Thyroid gland (tissue), 4 donors: ENCODE measurements at places on chromosomes 3 and 15. TPM values are rescaled to one million over a fixed set of nuclear protein-coding genes. Genes with fewer than 3 reads are reported as not detected.
A peak's percentile ranks its signal among the peaks of the same experiment; 100 is the strongest.

CCR2 gene
- total RNA-seq = 0.89 TPM

DNA sequence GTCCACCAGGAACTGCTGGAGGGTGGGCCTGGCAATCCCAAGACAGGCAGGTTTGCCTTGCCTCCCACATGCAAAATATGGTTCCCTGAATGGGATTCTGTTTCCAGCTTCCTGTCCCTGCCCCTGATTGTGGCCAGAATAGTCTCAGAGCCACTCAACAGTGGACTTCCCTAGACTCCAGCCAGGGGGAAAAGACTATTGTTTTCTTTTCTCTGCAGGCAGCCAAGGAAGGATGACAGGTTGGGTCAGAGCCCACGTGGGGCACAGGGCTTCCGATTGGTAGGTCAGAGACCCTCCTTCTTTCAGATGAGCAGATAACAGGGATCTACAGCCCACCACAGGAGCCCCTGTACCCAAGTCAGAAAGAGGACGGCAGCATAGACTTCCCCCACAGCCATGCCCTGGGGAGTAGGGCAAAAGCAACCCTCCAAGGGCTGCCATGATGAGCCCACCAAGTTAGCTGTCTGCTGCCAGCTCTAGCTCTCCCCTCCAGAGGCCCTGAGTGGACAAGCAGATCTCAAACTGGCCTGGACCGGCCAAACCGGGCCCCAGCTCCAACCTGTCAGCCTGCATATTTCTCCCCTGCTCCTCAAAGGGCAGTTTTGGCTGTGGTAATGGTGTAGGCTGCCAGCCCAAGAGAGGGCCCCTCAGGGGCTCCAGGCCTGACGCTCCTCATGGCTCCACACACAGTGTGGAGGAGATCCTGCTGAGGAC is 6.4 kb downstream of the TLR9 start:
- peak overlapping the region; percentile 85 for H3K27ac ChIP-seq
- peak; percentile 87 for DNase-seq
- H3K27me3 ChIP-seq = no peaks in the 10 kb centered on the region
- peaks cover 38% of the 10 kb centered on the region for H3K4me1 ChIP-seq
- no peak overlapping the region for H3K4me3 ChIP-seq

EIF4E3 gene
- 25.8 TPM for total RNA-seq

GRCh38 chr3:99648101-99648500 is 9.7 kb downstream of the COL8A1 start:
- H3K36me3 ChIP-seq = no peaks in the 10 kb centered on the region
- peaks cover 72% of the 10 kb centered on the region for H3K4me1 ChIP-seq
- no peak overlapping the region for H3K4me3 ChIP-seq
- H3K27me3 ChIP-seq = no peaks in the 10 kb centered on the region

DNA sequence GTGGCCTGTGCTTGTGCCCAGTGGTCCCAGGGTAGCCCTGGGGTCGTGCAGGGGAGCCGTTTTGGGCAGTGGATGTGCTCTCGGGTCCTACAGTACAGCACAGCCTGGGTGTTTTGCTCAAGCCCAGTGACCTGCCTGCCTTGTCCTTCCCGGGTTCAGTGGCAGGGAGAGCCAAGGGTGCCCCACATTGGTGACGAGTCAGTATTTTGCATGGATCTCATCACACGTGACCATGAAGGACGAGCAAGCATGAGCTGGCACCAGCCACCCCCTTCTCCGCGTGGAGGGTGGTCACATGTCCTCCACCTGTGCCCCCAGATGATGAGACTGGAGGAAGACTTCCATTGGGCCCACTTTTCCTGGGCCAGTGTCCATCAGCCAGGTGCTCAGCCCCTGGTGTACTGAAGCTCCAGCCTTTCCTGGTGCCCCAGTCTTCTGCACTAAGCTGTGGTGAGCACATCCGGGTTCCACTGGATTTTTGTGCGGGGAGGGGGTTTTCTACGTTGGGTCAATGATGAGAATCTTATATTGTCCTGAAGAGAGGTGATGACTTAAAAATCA is 197.5 kb downstream of the UBE3A start:
- H3K4me3 ChIP-seq = no peak overlapping the region
- no peaks in the 10 kb centered on the region for H3K4me1 ChIP-seq
- H3K27me3 ChIP-seq = no peaks in the 10 kb centered on the region
- peak; percentile 1 for DNase-seq
- no peaks in the 10 kb centered on the region for H3K36me3 ChIP-seq

DNA sequence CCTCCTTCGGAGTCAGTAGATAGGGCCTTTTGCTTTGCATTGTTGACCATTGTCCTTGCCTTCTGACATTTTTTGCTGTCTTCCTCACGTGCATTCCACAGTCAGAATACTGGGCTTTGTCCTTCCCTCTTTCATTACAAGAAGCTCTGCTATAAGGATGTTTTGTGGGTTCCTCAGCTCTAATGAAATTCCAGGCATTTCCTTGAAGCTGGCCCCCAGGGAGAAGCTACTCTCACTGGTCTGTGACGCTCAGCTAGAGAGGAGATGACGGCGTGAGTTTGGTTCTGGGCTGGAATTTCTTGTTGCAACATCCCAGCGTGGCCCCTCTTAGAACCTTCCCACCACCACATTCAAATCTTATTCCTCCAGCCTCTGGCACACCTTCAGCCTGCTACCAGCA is 210.2 kb downstream of the TJP1 start:
- DNase-seq = no peak
- H3K27me3 ChIP-seq = no peaks in the 10 kb centered on the region
- no peaks in the 10 kb centered on the region for H3K4me1 ChIP-seq

PLOD2 gene
- 166 TPM for total RNA-seq

C3orf33 gene
- total RNA-seq = 16.3 TPM

DNA sequence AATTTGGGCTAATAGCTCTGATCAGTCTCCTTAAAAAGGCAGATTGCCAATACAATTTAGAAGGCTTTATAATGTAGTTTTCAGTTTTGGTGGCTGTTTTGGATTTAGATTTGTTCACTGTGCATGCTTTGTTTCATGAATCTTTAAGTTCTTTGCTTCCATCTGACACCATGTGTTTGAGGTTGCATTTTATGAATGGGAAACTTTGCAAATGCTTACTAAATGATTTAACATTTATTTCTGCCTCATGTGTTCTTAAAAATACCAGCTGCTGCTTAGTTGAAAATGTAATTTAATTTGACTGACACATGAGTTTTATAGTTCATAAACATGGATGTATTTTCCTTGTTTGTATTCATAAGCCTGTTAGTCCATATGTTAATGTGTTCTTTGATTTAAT is 78.6 kb downstream of the RNF13 start:
- H3K4me1 ChIP-seq = no peaks in the 10 kb centered on the region
- no peaks in the 10 kb centered on the region for H3K36me3 ChIP-seq
- no peaks in the 10 kb centered on the region for H3K27me3 ChIP-seq
- H3K27ac ChIP-seq = no peak overlapping the region

DNA sequence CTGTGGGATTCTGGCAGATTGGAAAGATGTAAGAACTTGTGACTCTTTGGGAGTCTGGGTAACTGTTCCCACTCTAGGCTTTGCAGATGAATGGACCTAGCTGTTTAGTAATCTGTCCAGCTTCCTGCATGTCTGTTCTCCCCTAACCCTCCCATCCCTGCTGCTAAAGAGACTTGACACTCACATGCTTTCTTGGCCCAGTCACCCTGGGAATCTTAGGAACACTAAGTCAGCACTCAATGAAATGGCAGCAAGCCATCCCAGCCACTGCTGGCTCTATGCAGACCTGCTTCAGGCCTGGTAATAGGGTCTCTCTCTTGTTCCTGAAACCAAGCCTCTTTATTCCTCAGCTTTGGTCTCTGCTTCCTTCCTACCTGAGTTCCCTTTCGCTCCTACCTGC is 63.7 kb upstream of the THSD4 start:
- peak; percentile 62 for DNase-seq
- H3K36me3 ChIP-seq = no peaks in the 10 kb centered on the region
- no peaks in the 10 kb centered on the region for H3K27me3 ChIP-seq

MINAR1 gene
- total RNA-seq = 1.0 TPM

- H3K4me3 ChIP-seq = no peak overlapping the region
- H3K4me1 ChIP-seq = no peaks in the 10 kb centered on the region
- DNase-seq = no peak
Observed at GRCh38 chr3:111882799-111883198, 23.7 kb downstream of the PHLDB2 start.

PRSS50 gene
- total RNA-seq = 6.0 TPM

THRB gene
- total RNA-seq = 11.1 TPM

AHSG gene
- total RNA-seq = not detected

DNA sequence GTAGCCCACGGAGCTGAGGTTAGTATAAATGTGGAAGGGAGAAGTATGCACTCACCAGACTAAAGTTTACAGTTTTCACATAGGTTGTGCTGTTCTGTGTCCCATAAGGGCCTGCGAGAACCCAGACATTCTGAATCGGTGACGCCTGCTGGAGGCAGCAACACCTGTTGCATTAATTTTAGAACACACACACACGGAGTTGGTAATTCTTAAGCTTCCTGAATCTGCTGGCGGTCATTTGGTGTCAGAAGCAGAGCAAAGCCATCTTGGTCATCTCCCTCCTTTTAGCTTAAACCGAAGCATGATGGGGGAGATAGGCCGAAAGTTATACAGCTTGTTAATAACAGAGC is 41.1 kb upstream of the AP3B2 start:
- peaks cover 18% of the 10 kb centered on the region for H3K4me1 ChIP-seq
- H3K27me3 ChIP-seq = no peaks in the 10 kb centered on the region
- H3K27ac ChIP-seq = peak overlapping the region; percentile 97
- DNase-seq = peak; percentile 1
- H3K36me3 ChIP-seq = peaks cover 14% of the 10 kb centered on the region
- H3K4me3 ChIP-seq = peak overlapping the region; percentile 26

EFCC1 gene
- 13.0 TPM for total RNA-seq

GRCh38 chr3:121821421-121822199 is 13.2 kb downstream of the IQCB1 start:
- H3K36me3 ChIP-seq = peaks cover 9% of the 10 kb centered on the region
- H3K27ac ChIP-seq = no peak overlapping the region
- no peaks in the 10 kb centered on the region for H3K27me3 ChIP-seq
- no peak overlapping the region for H3K4me3 ChIP-seq

VWA5B2 gene
- 0.88 TPM for total RNA-seq
